ENCODE measurements at places on chromosomes 4 and X. TPM values are rescaled to one million over a fixed set of nuclear protein-coding genes. Genes with fewer than 3 reads are reported as not detected.

ADH7 gene
- total RNA-seq: not detected

GRCh38 chrX:119218198-119218597 is 17.9 kb upstream of the PGRMC1 start:
- DNase-seq: no peak

- no peak for DNase-seq
Measured at GRCh38 chr4:60737858-60738257, 462.3 kb upstream of the ADGRL3 start.

DNA sequence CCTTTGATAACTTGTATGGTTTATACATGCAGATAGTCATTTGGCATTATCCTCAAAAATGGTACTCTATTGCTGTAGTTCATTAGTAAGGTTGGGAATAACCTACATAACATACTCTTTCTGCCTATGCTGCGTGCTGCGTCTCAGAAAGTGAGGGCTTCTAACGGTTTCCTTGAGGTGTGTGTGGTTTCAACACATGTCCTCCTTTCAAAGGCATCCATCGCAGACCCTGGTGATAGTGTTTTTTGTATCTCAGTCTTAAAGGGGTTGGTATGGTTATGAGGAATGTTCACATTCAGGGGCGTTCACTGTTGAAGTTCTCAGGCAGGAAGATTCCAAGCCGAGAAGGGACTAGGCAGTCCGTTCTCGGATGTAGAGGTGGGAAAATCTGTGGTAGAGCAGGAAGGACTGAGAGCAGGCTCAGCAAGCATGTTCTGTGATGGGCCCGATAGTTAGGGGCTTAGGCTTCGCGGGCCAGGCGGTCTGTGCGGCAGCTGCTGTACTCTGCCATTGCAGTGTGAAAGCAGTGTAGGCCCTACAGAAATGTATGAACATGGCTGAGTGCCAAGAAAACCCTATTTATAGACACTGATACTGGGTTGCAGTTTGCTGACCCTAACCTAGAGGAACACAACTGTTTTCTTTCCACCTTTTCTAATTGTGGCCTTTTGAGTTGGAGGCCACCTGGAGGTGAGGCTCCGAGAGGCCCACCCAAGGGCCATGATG is 123.2 kb downstream of the GPR143 start:
- DNase-seq: no peak

AGA gene
- 32.3 TPM for total RNA-seq

- DNase-seq: no peak
Measured at GRCh38 chrX:71175531-71175930, 30.9 kb downstream of the NLGN3 start.

DNA sequence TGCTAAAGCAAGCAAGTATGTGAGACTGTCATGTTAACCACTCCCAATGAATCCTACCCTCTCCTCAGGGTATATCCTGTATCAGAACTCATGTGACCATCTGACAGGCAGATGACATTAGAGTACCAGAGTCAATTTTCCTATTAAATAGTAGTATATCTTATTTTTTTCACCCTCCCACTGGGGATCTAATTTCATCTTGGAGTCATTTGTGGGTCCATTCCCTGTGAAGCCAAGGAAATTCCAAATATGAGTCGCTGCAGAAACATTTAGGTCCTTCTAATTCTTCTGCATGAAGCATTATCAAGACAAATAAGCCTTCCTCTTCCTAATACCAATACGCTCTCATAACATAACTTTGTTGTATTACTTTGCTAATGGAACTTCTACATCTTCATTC is 52.2 kb upstream of the BLTP1 start:
- DNase-seq: peak; percentile 34

CT47B1 gene
- total RNA-seq: not detected

GRCh38 chr4:39846120-39846519 is 131.6 kb downstream of the PDS5A start:
- peak; percentile 31 for DNase-seq

DNA sequence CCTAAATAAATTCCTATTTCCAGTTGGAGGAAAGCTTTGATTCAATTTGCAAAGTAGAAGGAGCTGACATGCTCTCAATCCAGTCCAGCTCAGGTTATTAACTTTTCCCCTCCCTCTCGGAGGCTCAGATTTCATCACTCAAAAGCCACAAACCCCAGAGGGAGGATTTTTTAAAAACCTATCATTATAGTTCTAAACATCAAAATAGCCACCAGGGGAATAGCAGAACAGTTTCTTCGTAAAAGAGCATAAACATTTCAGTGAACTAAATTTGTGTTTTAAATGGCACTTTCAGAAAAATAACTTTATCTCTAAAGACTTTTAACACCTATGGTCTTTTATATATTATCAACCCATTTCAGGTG is 8.8 kb downstream of the GPRIN3 start:
- peak; percentile 10 for DNase-seq

NUDT11 gene
- not detected for total RNA-seq

DNA sequence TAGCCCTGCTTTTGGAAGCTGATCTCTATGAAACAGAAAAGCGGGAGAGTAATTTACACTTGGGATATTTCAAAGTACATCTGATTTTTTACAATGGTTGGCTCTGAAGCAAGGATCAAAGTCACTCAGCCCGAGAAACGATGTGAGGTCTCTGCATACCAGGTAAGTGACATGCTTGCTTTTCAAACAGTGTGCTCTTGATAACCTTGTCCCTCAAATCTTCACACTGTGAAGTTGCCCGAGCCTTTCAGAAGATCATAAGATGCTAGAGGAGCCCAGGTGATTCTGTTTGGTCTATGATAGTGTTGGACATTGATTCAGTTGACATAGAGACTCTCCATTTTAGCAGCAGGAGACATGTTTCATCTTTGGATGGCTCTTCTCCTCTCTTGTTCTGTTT is 47.1 kb upstream of the KLHL34 start:
- DNase-seq: no peak

CLCN4 gene
- 16.8 TPM for total RNA-seq

GRCh38 chr4:54226404-54227255 is 2.5 kb upstream of the PDGFRA start:
- DNase-seq: no peak

HEPH gene
- total RNA-seq: not detected

SOWAHD gene
- total RNA-seq: not detected

- peak; percentile 3 for DNase-seq
Measured at GRCh38 chr4:11669156-11669555, 240.5 kb upstream of the HS3ST1 start.

DNA sequence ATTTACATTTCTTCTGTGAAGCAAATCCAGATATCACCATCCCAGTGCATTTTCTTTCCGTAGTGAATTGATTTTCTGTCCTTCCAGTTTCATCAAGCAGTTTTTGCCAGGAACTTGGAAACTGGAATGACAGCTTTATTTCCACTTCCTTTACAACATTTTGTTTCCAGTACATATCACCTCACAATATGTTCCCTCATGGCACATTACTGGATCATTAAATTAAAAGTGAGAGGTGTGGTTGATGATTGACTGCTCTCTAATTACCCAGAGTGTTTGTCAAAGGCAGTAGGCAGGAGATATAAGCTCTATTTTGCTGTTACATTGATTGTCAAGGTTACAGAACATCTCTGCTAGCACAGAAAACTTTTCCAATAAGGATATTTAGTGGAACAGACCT is 22.3 kb upstream of the ACE2 start:
- DNase-seq: no peak

- DNase-seq: peak; percentile 5
Measured at GRCh38 chrX:7158468-7158990, 10.6 kb upstream of the PUDP start.

DNA sequence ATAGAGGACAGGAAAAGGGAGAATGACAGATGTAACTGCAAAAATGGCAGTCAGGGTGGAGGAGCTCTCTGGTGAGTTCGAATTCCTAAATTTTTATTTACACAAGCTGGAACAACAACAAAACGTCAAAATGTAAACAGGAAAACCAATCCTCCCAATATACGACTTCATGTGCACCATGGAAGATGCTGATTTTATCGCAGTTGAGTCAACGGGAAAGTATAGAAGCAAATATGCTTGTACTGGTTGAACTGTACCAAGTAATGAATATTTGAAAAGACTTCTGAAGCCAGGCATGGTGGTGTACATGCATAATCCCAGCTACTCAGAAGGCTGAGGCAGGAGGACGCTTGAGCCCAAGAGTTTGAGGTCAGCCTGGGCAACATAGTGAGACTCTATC is 15.4 kb downstream of the STX18 start:
- DNase-seq: no peak

DNA sequence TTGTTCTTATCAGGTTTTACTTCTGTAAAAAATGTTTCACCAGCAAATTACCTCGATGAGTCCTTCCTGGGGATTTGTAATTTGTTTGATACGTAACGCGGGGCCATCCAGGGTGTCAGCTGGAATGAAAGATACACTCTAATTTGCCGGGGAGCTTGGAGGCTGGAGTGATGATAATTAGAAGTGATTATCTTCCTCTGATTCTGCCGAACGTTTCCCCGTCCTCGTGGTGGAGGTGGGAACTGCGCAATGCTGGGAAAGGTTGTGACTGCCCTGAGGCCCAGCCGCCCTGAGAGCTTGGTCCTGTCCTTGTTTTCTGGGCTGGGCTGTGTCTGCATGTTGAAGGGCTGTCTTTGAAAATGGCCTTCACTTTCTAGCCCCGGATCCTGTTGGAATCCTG is 48.0 kb downstream of the SORCS2 start:
- no peak for DNase-seq

P2RY10 gene
- not detected for total RNA-seq

GRCh38 chrX:23554304-23554703 is 113.0 kb upstream of the PRDX4 start:
- DNase-seq: peak; percentile 48

- DNase-seq: peak; percentile 41
Measured at GRCh38 chr4:100742045-100742444, 224.2 kb upstream of the EMCN start.

DNA sequence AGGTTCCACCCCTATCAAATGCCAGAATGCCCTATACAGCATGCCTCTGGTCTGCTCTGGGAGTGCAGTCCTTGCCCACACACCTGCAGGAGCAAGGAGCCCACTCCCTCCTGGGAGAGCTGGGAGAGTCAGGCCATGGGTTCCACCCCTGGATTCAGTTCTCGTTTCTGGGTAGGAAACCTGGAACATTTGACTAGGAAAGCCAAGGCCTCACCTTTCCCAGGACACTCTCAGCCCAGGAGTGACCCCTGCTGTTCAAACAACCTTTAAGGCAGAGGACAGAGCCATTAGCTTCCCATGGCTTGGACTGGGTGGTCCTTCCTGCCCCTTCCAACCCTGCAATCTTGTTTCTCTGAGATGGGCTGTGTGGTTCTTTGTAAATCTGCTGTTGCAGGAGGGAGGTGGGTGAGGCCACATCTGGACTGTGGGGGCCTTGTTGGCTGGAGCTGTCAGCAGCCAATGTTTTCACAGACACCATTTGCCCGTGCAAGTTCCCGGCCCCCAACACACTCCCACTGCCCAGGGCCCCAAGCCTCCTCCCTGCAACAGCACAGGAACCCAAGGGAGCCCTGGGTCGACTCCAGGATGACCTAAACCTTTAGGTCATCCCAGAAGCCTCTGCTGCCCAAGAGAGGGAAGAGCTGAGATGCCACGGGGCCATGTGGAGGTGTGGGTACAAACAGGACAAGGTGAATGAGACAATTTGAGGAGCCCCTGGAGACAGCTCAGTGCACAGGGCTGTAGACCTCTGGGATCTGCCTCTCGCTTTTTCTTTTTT is 104.4 kb downstream of the PJA1 start:
- peak; percentile 5 for DNase-seq

DNA sequence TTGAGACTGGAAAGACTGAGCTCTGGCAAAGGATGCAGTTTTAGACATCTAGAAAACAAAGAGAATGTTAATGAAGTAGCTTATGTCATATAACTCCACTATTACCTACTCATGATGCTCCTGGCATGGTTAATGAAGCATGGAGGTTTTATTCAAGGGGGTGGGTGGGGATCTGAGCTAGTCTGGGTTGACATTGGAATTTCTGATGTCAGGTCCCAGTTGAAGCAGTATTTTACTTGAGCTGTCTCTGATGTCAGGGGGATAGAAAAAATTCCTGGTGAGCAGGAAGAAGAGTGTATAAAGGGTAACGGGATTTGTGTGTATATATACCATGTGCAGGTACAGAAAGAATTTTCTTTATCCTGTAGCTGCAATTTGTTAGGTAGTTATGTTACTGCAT is 102.0 kb downstream of the ELOVL6 start:
- no peak for DNase-seq

ZNF275 gene
- total RNA-seq: 7.0 TPM

HELQ gene
- total RNA-seq: 7.6 TPM

MAMLD1 gene
- 4.5 TPM for total RNA-seq

DNA sequence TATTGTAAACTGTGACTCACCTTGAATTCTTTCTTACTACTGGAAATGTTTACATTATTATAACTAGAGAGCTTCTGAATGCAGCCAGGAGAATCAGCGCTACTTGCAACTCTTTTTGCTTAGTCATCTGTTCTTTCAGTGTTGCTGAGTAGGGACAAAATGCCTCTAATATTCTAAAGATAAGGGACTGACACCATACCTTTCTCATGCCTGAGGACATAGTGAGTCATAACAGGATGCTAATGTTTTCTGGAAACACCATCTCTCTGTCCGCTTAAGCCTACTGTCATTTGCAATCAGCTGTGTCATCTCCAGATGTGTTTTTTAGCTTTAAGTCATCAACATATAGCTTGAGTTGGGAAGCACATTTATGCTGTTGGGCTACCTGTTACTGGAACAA is 108.3 kb downstream of the QRFPR start:
- DNase-seq: peak; percentile 82

DNA sequence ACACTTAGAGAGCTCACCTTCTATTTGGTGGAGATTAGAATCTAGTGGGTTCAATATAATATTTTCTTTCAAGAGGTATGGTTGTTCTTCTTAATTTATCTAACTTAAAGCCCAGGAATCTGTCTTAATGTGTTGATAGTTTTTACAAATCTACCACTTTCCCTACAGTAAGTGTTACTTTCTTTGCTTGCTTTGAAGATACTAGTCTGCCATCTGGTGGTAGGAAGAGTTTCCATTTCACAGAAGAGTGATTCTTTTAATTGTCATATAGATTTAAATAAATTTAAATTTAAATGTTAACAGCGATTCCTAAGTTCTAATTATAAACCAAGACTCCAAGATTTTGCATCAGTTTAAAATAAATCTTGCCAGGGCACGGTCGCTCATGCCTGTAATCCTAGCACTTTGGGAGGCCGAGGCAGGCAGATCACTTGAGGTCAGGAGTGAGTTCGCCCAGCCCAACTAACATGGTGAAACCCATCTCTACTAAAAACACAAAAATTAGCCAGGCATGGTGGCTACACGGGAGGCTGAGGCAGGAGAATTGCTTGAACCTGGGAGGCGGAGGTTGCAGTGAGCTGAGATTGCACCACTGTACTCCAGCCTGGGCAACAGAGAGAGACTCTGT is 43.5 kb downstream of the NUDT9 start:
- DNase-seq: peak; percentile 20

TRIM60 gene
- total RNA-seq: not detected

SLITRK4 gene
- not detected for total RNA-seq

TBC1D8B gene
- total RNA-seq: not detected

KIT gene
- 10.4 TPM for total RNA-seq

ADD1 gene
- 166 TPM for total RNA-seq

GRCh38 chr4:74453037-74453635 is 8.2 kb downstream of the AREG start:
- DNase-seq: no peak

- no peak for DNase-seq
Measured at GRCh38 chr4:164056426-164057142, 562.1 kb downstream of the TMA16 start.

Data from A172 (cell line).